ENCODE measurements at places on chromosomes 12 and 14.

GRCh38 chr12:126069549-126070165 lies 1004.4 kb downstream of the AACS start:
- peak; percentile 10 for DNase-seq

DNA sequence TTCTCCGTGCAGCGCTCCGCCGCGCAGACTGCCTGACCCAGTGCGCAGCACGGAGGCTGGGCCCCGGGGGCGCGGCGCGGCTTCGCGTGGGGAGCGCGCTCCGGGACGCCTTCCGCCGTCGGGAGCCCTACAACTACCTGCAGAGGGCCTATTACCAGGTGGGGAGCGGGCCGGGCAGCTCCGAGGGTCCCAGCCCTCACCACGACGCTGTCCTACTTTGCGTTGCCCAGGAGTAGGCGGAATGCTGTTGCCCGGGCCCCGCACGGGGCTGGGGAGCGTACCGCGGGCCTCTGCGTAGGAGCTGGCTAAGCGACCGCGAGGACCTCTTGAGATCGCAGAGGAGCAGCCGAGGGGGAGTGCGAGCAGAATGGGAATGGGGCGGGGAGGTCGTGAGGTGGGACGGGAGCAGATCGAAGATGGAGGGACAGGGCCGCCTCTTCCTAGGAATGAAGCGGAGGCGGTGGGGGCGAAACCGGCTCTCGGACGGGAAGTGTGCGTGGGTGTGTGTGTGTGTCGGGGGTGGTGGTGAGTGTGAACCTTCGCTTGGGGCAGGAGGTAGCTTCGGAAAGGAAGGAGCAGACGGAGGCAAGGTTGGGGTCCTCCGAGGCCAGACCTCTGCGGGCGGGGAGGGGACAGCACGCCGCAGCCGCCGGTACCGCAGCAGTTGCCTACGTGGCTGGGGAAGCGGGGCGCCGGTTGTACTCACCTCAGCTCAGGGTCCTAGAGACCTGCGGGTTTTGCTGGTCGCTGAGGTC lies 751 bp downstream of the P3H3 start:
- no peak for DNase-seq

- DNase-seq: no peak
These were observed 197.5 kb downstream of the STXBP6 start for GRCh38 chr14:24852312-24853060.

GRCh38 chr12:124487066-124487833 lies 80.2 kb downstream of the NCOR2 start:
- DNase-seq: no peak

GRCh38 chr14:73283608-73284379 lies 46.5 kb downstream of the PAPLN start:
- DNase-seq: no peak

DNA sequence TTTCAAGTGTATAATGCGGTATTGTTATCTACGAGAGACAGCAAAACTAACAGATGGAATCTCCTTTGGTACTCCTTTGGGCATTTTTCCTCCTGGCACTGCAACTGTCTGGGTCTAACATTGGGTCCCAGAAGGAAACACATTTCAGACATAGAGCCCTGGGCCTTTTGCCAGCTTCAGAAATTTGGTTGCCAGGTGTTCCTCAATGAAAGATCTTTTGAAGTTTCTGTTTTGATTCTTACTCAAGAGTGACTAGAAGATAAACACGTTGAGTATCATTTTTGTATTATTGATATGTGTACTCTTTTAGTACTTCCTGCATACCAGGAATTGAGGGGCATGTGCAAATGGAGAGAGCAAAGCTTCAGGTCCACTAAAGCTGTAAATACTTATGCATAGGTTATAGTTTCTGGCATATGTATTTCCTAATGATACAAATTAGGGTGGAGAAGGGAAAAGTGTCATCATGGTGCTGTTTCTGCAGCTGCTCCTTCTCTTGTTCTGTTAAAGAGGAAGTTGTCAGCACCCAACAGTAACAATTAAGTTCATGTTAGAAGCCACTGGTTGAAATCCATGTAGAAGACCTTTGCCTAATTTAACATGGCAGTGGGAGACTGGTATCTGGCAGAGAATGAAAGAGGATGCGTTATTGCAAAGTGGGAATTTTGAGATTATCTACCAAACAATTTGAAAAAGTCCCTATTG lies 53.5 kb downstream of the SLC38A6 start:
- DNase-seq: no peak

- DNase-seq: no peak
These were observed 37.5 kb downstream of the ZFC3H1 start for GRCh38 chr12:71626098-71626497.

GRCh38 chr12:125070112-125070511 lies 4.9 kb downstream of the AACS start:
- no peak for DNase-seq

DNA sequence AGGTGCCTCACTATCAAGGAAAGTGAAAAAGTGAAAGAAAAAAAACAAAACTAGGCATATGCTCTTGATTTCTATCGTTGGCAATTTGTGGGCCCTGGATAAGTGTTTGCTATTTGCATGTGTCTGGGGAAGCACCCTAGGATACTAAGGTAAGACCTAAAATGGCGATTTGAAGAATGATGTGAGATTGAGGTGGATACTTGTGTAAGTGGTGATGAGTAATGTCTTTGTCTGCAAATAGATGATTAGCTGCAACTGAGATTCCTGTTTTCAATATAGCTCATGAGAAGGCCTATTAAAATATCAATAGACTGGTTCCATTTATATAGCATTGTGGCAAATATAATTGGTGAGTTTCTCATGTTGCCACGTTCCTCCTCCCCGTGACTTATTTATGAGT lies 261.7 kb downstream of the NEDD1 start:
- DNase-seq: no peak

DNA sequence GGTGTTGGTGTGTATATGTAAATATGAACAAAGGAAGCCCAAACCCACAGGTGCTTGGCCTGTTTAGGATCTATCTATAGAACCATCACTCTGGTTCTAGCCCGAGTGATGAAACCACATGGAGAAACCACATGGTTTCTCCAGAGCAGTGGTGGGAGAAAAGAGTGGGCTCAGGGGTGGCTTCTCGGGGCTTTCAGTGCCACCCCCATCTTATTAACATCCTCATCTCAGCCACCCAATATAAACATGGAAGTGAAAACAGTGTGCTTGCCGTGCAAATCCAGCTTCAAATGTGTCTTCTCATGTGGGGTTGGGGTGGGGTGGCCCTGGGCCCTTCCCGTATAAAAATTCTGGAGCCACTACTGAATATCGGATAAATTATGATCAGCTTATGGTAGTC lies 109.0 kb downstream of the STAB2 start:
- no peak for DNase-seq

- DNase-seq: no peak
These were observed 61.7 kb downstream of the MYRFL start for GRCh38 chr12:69886715-69887114.

GRCh38 chr12:7806863-7807487 lies 17.8 kb downstream of the NANOG start:
- no peak for DNase-seq

GRCh38 chr12:69096669-69097335 lies 142.6 kb upstream of the CPSF6 start:
- no peak for DNase-seq

GRCh38 chr12:64922853-64923252 lies 98.4 kb downstream of the TBC1D30 start:
- DNase-seq: no peak

DNA sequence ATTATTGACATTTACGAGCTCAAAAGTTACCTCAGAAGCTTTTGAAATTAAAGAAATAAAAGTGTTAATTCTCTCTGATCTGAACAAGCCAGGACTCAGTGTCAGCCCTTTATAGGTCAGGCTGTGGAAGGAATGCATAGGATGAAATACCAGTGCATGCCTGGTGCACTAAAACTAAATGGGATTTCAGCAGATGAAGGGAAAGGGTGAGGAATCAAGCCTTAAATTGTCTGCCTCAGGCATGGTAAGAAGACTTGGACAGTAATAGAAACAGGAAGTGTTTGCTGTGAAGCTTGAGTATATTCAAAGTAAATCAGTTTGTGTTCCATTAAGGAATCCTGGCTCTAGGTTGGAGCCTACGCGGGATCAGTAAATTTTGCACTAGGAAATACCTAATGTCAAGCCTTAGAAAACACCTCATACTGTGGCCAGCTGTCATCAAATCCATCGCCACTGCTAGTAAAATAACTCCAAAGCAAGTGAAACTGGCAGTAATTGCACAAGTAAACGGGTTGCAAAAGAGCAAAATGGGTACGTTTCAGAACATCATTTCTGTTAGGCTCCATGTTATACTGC lies 76.3 kb downstream of the PDE3A start:
- no peak for DNase-seq

DNA sequence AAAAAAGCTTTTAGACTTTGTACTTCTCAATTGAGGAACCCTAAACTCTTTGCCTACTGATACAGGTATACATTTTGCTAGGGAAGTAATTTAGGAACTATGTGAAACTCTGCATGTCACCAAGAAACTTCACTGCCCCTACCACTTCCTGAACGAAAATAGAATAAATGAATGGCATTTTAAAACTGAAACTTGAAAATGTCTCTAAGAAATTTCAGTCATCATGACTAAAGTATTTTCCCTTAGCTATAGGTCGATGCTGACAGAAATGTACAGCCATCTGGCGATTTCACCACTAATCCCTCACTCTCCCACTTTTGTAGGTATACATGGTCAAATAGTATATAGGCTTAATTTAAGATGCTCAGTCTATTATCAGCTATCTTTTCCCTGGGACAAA lies 194.9 kb upstream of the SYT10 start:
- no peak for DNase-seq

DNA sequence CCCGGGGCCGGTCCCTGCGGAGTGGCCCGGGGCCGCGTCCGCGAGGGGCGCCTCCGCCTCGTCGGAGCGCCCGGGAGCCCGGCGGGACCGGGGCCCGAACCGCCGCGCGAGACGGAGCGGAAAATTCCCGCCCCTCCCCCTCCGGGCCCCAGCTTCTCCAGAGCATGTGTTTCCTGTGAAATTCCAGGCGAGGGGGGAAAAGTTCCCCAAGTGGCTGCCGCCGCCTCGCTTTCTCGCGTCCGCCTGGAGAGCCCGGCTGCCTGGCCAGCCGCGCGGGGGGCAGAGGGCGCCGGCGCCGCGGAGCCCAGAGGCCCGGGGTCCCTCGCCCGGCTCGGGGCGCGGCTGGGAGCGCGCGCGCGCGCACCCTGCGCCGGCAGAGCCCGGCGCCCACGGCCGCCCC lies 904 bp downstream of the CACNA1C start:
- no peak for DNase-seq

DNA sequence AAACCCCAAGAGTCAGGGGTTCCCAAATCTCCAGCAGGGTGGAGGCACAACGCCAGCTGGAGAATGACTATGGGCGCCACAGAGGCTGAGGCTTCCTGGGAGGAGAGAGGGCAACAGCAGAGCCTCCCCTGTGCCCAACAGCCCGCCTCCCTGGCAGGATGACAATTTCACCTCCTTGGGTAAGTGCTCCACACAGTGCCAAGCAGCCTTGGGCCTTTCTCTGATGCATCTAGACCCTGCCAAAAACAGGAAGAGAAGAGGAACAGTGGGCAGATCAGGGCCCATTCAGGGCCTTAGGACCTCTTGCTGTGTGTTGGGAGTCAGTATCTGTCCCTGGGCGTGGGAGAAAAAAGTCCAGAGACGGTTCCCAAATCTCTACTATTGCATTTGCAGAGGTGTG lies 5.0 kb upstream of the OR10P1 start:
- no peak for DNase-seq

DNA sequence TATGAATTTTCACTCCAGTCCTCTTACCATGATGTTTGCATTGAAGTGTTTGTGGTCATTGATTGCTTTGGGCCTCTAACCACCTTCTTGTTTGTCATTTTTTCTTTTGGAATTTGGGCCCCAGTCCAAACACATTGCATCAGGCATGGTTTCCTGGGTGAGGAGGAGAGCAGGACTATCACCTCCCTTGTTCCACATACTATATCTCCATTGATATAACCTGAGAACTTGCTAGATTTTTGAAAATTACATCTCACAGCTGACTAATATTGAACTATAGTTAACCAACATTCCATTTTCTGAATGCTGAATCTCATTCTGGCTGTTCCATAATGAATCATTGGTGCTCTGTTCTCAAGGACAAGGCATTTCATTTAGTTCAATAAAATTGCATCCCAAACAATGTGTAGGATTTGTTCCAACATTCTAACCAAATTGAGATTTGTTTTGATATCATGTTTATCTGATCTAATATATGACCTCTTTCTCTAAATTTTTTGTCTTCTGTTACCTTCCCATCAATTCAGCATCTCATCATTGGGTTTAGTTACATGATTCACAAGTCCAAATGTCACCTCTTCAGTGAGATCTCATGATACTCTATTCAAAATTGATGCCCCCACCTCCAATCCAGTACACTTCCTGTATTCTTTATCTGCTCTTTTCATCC lies 329.0 kb downstream of the ZFP36L1 start:
- no peak for DNase-seq

- no peak for DNase-seq
These were observed 45.5 kb downstream of the EML1 start for GRCh38 chr14:99838639-99839134.

- no peak for DNase-seq
These were observed 18.0 kb downstream of the RAP1B start for GRCh38 chr12:68628698-68629097.

- DNase-seq: no peak
These were observed 96.6 kb downstream of the SCN8A start for GRCh38 chr12:51687614-51688013.

DNA sequence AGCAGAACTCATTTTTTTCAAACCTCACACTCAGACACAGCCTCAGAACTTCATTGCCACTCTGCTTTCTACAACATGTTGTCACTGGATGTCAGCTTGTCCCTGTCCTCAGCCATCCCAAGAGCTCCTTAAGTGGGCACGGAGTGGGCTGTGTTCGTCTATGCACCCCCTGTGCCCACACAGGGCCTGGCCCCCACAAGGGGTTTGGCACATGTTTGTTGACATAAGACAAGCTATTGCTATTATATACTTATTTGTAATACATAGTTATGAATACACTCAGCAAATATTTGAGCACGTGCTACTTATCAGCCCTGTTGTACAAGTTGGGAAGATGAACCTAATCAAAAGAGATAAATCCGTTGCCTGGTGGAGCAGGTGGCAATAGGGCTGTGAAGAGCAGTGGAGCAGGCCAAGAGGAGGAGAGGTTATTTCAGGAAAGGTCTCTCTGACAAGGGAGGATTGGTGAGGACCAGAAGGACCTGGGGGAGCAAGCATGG lies 4.3 kb upstream of the BDKRB1 start:
- DNase-seq: no peak

GRCh38 chr14:68390741-68391140 lies 402.1 kb downstream of the ZFP36L1 start:
- no peak for DNase-seq

GRCh38 chr12:69007855-69008351 lies 74.9 kb upstream of the CPM start:
- DNase-seq: no peak

DNA sequence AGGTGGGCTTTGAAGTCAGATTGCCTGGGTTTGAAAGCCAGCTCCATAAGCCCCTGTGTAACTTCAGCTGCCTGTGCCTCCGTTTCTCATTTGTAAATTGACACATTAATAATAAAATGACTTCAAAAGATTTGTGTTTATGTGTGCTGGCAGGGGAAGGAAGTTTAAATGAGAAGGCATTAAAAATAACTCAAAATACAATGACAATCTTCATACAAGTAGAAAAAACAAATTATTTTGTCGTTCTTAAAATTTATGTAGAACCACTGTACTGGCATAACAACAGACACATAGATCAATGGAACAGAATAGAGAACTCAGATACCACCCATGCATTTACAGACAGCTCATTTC lies 83.0 kb downstream of the PPM1A start:
- no peak for DNase-seq
